Effector CD8-positive, alpha-beta T cell (primary cell): ENCODE measurements at places on chromosomes 11 and 22.

DNA sequence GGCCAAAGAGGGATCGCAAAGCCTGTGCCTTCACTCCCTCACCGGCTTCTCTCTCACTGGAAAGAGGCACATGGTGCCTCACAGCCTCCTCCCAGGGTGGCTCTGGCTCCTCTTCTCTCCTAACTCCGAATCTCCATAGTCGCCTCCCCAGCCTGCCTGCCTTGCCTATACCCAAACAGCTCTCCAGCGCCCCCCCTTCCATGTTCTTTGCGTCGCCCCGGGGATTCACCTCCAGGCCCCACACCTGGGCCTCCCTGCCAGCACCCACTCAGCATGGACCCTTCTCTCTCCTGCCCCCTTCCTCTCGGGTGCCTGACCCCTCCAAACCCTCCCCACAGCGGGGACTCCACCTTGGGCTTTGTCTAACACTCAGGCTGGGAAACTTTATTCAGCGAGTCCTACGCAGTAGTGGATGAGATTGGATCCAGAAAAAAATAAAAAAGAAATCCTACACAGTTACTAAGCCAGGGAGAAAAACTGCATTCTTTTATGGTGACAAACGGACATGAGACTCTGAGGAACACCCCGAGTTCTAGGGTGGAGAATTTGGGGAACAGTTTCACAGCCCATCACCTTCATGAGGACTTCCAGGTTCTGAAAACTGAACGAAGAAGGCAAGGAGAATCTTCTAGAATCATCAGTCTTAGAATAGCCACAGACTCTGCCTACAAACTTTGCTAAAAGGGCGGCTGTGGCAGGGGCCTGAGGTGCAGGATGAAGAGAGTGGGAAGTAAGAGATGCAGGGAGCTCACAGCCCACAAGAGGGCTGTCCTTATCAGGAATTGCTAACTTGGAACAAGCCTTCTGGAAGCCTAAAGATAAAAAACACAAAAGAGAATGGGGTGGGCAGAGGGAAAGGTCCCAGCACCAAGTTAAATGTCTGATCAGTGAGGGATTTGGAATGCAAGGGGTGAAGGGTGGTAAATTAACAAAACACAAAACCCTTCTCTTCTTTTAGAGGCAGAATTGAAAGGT lies 5.3 kb downstream of the PPM1F start:
- no peak for DNase-seq

DNA sequence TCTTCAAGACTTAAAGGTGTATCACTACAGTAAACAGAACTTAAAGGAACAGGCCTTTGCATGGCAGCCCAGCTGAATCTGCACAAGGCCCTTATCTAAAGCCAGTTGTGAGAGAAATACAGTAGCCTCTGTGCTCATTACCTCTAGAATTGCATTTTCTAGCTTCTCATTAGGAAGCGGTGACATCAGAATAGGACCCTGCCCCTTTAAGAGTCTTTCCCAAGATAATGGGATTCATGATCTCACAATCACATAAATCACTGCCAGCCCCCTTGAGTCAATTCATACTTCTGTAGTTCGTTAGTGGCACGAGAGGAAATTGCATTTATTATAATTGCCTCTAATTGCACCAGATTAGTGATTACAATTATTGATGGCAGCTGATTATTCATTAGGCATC lies 170.3 kb downstream of the NTM start:
- no peak for DNase-seq

- DNase-seq: no peak
Observed at GRCh38 chr22:41913842-41914534, 886 bp downstream of the SHISA8 start.

DNA sequence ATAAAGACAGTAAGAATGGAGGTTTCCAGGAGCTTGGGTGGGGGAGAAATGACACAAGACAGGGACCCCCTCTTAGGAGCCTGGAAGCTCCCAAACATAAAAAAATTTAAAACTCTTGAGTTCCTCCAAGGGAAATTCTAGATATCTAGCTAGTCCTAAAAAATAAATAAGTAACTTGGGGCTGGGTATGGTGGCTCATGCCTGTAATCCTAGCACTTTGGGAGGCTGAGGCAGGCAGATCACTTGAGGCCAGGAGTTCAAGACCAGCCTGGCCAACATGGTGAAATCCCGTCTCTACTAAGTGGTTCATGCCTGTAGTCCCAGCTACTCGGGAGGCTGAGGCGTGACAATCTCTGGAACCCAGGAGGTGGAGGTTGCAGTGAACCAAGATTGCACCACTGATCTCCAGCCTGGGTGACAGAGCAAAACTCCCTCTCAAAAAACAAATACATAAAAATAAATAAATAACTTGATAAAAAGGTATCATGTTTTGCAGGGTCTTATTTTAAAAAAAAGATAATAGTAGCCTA lies 20.0 kb upstream of the TOP3B start:
- no peak for DNase-seq

DNA sequence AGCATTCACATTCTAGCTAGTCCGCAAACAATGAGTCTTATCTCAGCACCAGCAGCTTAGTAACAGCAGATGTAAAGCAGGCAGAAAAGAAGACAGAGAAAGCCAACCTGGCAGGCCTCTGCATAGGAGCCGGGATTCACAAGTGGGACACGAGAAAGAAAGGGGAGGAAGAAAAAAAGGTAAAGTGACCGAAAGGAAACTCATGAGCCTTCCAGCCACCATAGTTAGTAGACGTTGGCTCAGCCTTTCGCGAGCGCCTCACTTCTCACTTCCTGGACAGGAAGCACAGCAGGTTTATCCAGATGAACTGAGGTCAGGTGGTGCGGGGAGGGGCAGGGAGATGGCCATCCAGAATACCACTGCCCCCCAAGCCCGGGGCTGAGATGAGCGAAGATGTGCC lies 19.7 kb upstream of the KAT5 start:
- no peak for DNase-seq

- no peak for DNase-seq
Observed at GRCh38 chr11:65558930-65559509, 861 bp upstream of the LTBP3 start.

- DNase-seq: no peak
Observed at GRCh38 chr11:111123463-111124398, 121.8 kb upstream of the POU2AF2 start.

GRCh38 chr11:12480401-12480800 lies 103.0 kb downstream of the PARVA start:
- DNase-seq: no peak

GRCh38 chr22:42296883-42297282 lies 26.4 kb upstream of the TCF20 start:
- DNase-seq: no peak

GRCh38 chr11:45894555-45895247 lies 9.2 kb downstream of the MAPK8IP1 start:
- no peak for DNase-seq

- no peak for DNase-seq
Observed at GRCh38 chr11:124880290-124880611, 15.0 kb downstream of the ROBO3 start.

GRCh38 chr22:29992341-29993275 lies 87.7 kb upstream of the HORMAD2 start:
- DNase-seq: no peak

- DNase-seq: no peak
Observed at GRCh38 chr22:47129902-47130635, 367.6 kb downstream of the TBC1D22A start.

GRCh38 chr11:1401656-1402221 lies 12.0 kb downstream of the BRSK2 start:
- no peak for DNase-seq

GRCh38 chr22:48981371-48982061 lies 846.2 kb downstream of the BRD1 start:
- no peak for DNase-seq

DNA sequence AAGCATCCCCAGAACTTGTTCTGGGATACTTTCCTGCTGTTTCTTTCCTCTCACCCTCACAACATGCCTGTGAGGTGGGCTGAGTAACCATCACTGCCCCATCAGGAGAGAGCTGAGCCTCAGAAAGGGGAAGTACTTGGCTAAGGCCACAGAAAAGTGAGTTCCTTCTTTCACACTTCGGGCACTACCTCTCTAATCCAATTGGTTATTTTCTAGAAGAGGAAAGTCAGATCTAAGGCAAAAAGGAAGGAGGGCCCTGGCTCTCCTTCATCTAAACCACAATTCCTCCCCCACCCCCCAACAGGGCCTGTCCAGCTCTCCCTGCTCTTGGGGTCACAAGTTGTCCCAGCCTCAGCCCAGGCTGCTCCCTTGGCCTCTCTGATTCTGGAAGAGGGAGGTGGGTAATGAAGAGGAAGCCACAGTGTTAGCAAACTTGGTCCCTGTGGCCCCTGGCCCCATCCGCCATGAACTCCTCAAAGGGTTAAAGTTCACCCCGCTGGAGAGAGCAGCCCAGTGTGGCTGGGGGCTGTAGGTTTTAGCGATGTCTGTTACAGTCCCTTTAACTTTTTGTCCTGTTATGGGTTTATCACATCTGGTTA lies 34.0 kb downstream of the SLC22A12 start:
- no peak for DNase-seq

- no peak for DNase-seq
Observed at GRCh38 chr11:117770061-117770460, 27.0 kb downstream of the DSCAML1 start.

GRCh38 chr11:11626128-11626527 lies 4.3 kb upstream of the GALNT18 start:
- DNase-seq: no peak

GRCh38 chr22:46813816-46814597 lies 51.6 kb downstream of the TBC1D22A start:
- DNase-seq: no peak

DNA sequence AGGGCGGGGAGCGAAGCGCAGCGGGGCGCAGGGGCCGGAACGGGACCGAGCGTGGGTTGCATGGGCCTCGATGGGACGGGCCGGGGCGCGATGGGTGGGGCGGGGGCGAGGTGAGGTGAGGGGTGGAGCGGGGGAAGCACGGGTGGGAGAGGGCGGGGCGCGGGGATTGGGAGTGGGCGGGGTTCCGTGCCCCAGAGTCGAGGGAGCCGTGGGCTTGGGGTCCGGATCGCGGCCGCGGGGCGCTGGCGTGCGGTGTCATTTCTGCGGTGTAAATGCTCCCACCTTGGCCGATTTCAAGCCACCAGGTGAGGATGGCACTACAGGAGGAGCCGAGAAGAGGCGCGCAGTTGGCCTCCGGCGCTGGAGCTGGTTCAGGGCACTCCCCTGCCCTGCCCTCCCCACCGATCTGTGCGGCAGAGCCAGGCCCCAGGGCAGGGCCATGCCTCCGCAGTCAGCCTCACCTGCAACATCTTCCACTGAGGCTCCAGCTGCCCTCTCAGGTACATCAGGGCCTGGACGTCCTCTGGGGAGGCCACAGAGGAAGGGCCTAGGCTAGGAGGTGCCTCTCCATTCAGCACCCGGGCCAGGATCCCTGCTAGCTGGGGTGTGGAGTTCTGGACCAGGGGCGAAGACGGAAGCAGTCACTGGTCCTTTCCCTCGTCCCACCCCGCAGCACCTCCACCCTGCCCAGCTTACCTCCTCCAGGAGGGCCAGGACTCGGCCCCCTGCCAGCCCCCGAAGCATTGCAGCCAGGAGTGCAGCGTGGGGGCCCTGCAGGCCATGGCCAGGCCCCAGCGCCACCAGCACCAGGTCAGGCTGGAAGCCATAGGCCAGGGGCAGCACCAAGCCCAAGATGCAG lies 620 bp upstream of the TUBGCP6 start:
- DNase-seq: peak; percentile 73

- no peak for DNase-seq
Observed at GRCh38 chr11:19846654-19847305, 134.1 kb downstream of the NAV2 start.

GRCh38 chr11:134752964-134753770 lies 341.1 kb upstream of the B3GAT1 start:
- DNase-seq: no peak

GRCh38 chr11:86574493-86575207 lies 97.8 kb downstream of the ME3 start:
- no peak for DNase-seq

GRCh38 chr11:45278714-45279113 lies 7.4 kb downstream of the SYT13 start:
- DNase-seq: no peak

GRCh38 chr11:2406451-2406850 lies 5.9 kb downstream of the TSSC4 start:
- DNase-seq: no peak
